Central memory CD4-positive, alpha-beta T cell (primary cell): ENCODE measurements at places on chromosomes 5 and 9.

DNA sequence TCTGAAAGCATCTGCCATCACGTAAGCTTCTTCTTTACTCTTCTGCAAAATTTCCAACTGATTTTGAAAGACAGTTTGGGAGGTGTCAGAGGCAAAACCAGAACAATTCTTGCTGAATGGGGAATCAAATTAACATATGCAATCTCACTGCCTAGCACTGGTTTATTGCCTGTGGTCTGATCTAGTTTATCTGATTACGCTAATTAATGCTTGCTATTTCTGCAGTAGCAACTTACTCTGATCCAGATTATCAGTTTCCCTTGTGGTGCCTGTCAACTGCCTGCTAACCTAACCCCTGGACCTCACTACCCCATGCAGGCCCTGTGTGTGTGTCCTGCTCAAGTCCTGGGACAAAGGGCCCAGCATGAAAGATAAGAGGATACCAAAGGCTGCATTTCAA is 40.3 kb downstream of the CCDC125 start:
- DNase-seq, result no peak

DNA sequence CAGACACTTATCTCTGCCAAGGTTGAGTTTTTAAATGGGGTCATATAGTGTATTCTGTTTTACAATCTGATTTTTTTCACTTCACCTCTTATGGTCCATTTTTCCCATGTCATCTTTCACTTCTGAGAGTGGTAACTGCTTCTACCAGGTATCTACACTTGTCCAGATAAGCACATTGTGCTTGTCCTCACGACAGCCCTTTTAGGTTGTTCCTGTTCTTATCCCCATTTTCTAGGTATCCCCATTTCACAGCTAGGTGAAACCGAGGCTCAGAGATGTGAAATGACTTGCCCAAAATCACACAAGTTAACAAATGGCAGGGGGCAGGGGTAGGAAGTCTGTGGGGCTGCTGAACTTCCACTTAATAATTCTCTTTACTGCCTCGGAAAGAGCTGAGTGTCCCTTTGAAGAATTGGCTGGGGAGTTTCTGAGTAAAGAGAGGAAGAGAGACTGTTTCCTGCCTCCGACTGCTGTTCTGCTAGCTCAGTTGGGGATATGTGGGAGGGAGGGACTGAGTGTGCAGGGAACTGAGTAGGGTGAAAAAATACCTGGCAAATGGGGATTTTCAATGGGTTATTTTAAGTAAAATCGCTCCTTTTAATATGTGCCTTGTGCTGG is 255.4 kb downstream of the GRIA1 start:
- no peak for DNase-seq

- no peak for DNase-seq
These were observed 102.3 kb downstream of the APBA1 start for GRCh38 chr9:69569738-69570451.

GRCh38 chr5:174188295-174188694 is 142.8 kb downstream of the NSG2 start:
- no peak for DNase-seq

DNA sequence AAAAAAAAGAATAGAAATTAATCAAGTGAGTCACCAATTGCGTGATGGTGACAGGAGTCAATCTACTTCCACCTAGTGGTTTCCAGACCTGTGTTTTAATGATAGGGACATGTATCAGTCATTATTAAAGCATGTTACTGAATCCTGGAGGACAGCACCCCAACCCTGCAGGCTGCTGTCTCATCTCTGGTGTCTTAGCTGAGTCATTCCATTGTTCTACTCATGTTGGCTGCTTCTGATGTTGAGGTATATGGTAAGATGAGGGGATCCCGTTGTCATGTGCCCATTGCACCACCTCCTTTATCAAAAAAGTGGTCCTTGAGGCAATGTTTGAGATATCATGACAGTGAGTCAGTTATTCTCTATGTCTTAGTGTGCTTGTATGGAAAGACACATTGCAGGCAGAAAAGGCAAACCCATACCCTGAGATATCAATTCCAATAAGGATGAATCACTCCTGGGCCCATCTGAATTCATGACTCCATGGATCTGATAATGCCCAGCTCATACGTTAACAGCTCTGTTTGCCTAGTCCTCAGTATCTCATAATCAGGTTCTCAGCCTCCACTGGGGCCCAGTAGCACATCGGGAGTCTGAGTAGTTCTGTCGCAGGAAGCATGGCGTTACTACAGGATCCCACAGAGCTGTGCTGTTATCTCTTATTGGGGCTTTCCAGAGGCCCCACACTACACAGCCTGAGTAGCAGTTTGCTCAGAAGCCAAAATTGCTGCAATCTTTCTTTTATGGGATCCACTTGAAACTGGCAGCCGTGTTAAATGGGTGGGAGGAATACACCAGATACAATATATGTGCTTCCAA is 31.2 kb downstream of the HMGCS1 start:
- DNase-seq, result no peak

- DNase-seq, result no peak
These were observed 9.9 kb upstream of the ANGPTL2 start for GRCh38 chr9:127132375-127132774.

GRCh38 chr5:67538855-67539506 is 342.4 kb upstream of the CD180 start:
- DNase-seq, result no peak

- no peak for DNase-seq
These were observed 37.6 kb downstream of the PAM start for GRCh38 chr5:102792705-102793104.

DNA sequence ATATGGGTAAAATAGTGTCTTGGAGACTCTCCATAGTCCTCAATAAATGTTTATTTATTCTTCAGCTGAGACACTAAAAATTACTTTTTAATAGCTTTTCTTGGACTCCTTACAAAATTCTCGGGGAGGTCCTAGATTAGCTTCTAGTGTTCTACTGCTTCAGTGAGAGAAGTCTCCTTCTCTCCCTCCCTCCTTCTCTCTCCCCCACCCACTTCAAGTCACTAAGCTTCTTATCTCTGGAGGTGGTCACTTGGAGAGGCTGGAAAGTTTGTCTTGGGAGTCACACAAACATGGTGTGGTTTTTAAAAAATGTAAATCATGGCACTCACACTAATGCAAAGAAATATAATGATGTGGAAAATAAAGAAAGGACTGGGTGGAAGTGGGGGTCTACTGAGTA is 64.1 kb downstream of the SEMA6A start:
- DNase-seq, result no peak

DNA sequence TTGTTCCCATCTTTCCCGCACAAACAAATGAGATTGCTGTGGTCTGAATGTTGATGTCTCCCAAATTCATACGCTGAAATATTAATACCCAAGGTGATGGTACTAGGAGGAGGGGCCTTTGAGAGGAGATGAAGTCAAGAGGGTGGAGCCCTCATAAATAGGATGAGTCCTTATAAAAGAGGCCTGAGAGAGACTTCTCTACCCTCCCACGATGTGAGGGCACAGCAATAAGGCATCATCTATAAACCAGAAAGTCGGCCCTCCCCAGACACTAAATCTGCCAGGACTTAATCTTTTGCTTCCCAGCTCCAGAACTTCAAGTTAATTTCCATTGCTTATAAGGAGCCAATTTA is 170.4 kb downstream of the CTNND2 start:
- DNase-seq, result no peak

- no peak for DNase-seq
These were observed 244.1 kb downstream of the ADGRV1 start for GRCh38 chr5:90802474-90803317.

- no peak for DNase-seq
These were observed 80.6 kb upstream of the SHB start for GRCh38 chr9:38149647-38150046.

GRCh38 chr5:67268231-67269021 is 71.8 kb upstream of the CD180 start:
- no peak for DNase-seq

GRCh38 chr5:5929291-5930020 is 448.9 kb downstream of the MED10 start:
- DNase-seq, result no peak

DNA sequence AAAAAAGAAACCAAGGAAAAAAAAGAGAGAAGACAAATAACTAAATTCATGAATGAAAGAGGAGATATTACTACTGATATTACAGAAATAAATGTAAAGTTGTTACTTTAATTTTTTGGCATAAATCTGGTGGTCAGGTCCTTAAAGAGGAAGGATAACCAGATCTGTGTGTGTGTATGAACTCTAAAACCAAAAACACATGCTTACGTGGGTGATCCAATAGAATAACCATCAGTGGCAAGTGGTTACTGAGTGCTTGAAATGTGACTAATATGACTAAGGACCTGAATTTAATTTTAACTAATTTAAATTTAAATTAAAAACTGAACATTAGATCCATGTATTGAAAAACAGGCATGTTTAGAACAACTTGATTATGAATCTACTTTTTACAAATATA is 10.3 kb downstream of the SLC28A3 start:
- DNase-seq, result no peak

DNA sequence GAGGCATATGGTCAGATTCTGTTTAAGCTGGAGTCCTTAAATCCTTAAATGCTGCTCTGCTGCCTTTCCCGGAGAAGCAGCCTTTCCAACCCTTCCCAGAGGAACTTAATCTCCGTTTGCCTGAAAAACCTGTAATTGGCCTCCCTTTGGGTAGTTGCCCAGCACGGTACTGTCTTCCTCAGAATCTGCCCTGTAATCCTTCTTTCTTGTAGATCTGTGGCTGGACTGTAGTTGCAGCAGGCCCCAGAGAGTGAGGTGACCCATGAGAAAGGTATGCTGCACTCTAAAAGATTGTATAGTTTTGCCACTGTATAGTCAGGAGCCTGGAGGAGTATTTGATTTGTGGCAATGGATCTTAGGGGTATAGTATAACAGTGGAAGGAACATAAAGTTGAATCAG is 11.7 kb downstream of the SPIN1 start:
- no peak for DNase-seq

DNA sequence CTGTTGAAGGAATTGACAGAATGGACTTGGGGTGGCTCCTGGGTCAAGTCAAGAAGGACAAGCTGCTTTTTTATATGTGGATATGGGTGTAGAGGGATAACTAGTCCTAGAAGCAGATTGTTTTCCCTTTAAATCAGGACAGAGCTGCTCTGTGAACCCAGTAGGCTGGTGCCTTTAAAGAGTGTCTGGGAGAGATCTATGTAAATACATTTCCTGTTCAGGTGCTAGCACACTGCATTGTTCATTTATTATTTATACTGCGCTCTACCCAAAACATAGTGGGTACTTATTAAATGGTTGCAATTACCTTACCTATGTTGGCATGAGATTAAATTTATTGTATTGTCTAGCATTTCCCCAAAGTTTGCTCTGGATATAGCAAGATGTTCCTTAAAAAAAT is 86.6 kb upstream of the EQTN start:
- DNase-seq, result no peak

- no peak for DNase-seq
These were observed 318.4 kb downstream of the CWC27 start for GRCh38 chr5:65087154-65087553.

GRCh38 chr9:131337131-131337848 is 47.8 kb downstream of the PLPP7 start:
- DNase-seq, result no peak

DNA sequence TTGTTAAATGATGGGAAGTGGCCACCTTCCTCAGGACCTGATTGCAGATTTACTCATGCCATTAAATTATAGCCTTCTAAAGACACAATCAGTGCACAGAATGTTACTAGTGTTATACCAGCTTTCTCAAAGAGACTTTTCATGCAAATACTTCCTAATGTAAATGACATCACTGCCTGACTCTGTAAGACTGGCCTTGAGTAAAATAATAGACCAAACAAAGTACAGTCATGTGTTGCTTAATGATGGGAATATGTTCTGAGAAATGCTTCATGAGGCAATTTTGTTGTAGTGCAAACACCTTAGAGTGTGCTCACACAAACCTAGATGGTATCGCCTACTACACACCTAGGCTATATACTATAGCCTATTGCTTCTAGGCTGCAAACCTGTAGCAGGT is 17.0 kb upstream of the C1QTNF3 start:
- no peak for DNase-seq

DNA sequence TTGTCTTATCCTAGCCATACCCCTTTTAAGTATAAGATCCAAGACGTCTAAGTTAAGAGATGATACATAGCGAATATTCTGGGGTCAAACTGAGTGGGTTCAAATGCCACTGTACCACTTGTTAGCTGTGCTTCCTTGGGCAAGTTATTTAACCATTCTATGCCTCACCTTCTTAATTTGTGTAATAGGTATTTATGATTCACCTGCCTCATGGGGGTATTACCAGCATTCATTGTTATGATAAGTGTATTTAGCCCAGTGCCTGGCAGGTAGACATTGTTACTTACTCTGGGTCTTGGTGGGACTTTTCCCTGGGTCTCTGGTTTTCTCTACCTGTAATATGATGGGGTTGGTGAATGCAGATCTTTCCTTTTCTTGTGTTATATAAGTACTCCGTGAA is 3.8 kb downstream of the LARP1 start:
- DNase-seq, result no peak

DNA sequence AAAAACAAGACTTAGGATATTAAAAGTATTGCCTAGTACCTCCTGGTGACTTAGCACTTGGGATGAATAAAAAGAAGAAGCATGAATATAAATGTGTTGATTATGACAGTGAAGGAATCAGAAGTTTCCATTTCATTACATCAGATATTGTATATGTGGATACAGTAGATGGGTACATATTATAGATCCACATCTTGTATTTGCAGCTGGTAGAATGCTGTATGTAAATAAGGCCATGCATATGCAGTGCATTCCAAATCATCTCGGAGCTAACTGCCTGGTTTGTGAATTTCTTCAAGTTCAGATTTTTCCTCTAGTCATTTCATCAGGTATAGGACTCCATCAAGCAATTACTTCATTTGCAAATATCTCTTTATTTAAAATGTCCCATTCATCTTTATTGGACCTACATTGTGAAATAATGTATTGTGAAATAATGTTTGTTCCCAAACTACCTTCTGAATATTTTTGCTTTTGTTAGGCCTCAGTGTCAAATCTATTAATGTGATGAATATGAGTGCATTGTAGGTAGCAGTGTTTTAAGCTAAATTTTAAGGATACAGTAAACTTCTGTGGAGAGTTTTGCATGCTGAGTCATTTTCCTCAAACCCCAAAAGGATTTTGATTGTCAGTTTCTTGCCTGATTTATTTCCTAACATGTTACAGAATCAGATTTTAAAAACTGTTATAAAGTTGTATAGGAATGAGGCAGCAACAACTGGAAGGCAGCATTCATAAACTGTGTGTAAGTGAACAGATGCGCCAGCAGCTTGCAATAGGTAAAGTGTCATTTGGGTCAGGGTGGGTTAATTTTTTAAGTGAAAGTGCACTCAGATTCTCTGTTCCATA is 370.8 kb upstream of the RIOK2 start:
- DNase-seq, result no peak

- DNase-seq, result no peak
These were observed 4.2 kb downstream of the LAMC3 start for GRCh38 chr9:131013015-131013755.

DNA sequence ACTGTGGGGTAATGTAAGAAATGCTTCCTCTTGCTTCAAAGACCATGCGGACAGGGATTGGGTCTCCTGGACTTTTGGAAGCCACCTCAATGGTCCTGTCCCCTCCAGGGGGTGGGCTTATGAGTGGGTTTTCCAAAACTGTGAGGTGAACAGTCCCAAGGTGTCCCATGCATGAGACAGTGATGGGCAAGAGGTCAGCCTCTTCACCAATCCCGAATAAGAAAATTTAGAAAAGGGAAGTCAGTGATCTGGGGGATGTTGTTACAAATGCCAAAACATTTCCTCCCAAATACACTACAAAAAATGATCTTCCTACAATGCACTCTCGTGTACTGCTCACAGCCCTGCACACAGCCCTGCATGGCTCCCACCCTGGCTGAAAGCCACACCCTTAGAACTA is 215.7 kb upstream of the TBC1D2 start:
- DNase-seq, result no peak

- no peak for DNase-seq
These were observed 111.3 kb downstream of the DAPK1 start for GRCh38 chr9:87609002-87609401.
